Sigmoid colon (tissue), 7 donors: ENCODE measurements at places on chromosomes 5 and 9.
A peak's percentile ranks its signal among the peaks of the same experiment; 100 is the strongest.

DNA sequence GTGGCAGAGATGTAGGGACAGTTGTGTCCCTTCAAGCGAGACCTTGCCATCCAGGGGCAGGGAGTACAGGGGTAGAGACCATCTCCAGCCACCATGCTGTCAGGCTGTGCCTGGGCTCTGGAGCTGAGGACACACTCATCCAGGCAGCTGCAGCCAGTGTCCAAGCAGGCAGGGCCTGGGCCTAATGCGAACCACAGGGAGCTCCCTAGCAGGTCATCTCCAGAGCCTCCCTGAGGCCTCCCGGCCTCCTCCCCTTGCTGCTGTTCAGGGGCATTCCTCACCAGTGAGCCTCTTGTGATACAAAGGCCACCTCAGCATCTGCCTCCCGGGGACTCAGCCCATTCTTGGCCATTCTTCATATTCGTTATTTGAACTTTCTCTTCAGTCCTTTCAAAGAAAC lies 35.0 kb downstream of the TPPP start:
- peak; percentile 52 for DNase-seq

GRCh38 chr5:100690036-100690560 lies 154.9 kb downstream of the FAM174A start:
- no peak for DNase-seq

GRCh38 chr5:67476531-67476930 lies 279.9 kb upstream of the CD180 start:
- DNase-seq = no peak

DNA sequence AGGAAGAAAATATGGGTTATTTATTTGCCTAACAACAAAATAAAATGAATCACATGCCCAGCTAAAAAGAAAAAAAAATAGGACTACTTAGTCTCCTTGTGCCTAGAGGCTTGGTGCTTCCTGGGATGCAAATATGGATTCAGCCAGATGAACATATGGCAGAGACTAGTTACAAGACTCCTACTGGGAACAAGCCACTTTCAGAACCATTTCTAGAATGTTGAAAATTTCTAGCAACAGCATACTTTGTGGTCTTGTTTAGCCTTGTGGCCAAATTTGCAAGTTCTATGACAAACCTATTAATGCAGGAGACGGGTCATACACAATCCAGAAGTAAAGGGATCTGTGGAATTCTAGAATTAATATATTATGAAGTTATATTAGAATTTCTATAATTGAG lies 198.7 kb downstream of the CHSY3 start:
- DNase-seq = no peak

DNA sequence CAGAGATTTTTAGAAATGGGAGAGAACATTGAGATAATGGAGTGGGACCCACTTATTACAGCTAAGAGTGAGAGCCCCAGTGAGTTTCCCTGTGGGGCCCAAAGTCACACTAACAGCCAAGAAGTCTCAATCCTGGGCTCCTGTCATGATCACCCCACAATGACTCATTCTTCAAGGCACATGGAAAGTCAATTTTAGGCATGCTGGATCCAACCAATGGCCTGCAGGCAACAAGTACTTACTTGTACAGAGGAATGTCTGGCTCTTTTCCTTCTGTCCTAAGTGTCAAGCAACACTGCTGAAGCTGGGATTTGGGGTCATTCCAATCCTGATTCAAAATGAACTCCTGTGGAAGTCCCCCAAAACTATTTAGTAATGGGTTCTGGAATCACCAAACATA lies 123.1 kb downstream of the DROSHA start:
- DNase-seq = no peak

GRCh38 chr5:76162335-76162734 lies 79.2 kb downstream of the SV2C start:
- DNase-seq = no peak

- DNase-seq = no peak
These were observed 263.1 kb upstream of the RGMB start for GRCh38 chr5:98510143-98510985.

- DNase-seq = no peak
These were observed 26.0 kb downstream of the ELL2 start for GRCh38 chr5:95935553-95936100.

DNA sequence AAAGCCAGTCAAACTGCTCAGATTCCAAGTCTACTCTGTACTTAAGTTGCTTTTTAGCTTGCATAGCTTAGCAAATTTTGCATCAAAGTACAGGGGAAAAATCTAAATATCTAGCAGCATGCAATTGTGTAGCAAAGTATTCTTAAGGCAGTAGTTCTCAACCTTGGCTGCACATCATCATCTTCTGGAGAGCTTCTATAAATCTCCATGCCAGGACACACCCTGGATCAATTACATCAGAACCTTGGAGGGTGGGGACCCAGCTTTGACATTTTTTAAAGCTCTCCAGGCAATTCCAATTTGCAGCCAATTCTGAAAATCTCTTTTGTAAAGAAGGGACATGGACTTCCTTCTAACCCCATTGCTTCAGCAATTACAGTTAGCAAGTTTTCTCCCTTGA lies 187.5 kb downstream of the SNCAIP start:
- DNase-seq = no peak

- no peak for DNase-seq
These were observed 106.1 kb downstream of the SH3TC2 start for GRCh38 chr5:148956477-148957385.

- DNase-seq = no peak
These were observed 74.3 kb upstream of the SPEF2 start for GRCh38 chr5:35543408-35543807.

DNA sequence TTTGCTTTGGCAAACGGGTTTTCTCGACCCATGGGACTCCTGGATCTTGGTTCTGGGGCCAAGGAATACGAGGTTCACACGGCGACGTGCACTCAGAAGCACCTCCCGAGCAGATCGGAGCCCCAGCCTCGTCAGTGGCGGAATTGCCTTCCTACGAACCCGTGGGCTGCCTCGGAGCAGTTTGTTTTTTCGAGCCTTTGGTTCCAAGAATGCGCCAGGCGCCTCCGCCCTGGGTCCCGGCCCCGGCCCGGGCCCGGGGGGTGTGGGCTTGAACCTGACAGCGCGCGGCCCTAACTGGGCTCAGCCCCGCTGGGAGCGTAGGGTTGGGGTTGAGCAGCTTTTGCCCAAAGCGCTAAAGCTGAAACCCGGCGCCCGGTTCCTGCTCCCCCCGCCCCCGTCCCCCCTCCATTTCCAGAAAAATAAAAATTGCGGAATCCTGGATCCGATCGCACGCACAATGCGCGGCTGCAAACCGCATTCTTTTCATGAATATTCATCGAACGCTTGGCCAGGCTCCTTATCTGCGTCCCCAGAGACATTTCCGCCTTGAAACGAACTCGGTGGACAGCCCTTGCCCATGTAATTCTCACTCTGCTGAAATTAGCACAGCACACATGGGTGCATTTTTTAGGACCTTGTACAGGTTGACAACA lies 1.0 kb downstream of the BASP1 start:
- DNase-seq = no peak

GRCh38 chr9:28967226-28967625 lies 1393.9 kb upstream of the C9orf72 start:
- DNase-seq = no peak

GRCh38 chr5:96873449-96873848 lies 2.9 kb upstream of the ERAP2 start:
- no peak for DNase-seq

DNA sequence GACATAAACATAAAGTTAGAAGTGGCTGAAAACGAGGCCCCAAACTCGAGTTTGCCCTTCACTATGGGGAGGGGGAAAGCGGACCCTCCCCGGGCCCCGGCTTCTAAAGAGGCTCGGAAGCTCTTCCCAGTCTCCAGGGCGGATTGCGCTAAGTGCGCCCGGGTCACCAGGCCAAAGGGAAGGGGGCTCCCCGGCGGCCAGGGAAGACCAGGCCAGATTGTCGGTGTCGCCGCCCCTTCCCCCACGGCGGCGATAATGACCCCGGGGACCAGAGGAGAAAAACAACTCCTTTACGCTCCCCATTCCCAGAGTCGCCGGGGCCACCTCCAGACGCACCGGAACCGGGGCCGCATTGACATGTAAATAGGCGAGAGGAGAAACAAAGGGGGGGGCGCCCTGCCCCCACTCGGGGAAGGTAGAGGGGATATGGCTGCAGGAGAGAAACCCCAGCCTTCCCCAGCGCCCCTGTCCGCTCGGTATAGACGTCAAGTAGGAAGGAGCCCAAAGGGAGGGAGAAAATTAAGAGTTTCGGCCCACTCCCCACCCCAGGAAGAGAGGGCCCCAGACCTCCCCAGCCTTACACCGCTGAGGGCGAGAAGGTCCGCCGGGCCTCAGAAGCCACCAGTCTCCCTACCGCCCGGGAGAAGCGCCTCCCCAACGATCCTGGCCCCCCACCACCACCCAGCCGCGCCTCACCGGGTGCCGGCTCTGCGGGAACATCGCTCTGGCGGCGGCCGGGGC lies 1.7 kb downstream of the TLE1 start:
- peak; percentile 82 for DNase-seq

DNA sequence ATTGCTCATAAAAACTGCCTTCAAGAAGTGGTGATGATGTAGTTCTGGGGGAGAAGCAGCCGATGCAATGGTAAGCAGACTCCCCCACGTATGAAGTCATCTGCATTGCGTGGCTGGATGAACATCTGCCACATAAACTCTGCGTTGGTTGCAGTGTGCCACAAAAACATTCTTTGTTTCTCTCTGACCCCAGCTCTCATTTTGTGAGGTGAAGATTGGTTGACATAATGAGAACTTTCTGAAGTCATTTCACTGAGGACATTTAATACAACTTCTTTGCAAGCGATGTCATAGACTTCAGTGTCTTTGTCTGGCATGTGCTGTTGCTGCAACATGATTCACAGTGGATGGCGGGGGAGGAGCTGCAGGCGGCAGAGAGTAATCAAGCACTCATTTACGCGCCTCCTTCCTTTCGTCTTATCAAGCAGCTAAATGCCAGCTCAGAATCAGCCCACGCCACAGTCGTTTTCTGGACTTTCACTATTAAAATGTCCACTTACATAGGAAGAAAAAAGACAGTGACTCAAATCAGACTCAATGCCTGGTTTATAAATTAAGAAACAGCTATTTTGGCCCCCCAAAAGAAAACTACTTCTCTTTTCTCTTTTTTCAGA lies 91.5 kb upstream of the NFIL3 start:
- no peak for DNase-seq

GRCh38 chr5:91754990-91755389 lies 371.9 kb upstream of the ARRDC3 start:
- no peak for DNase-seq

- no peak for DNase-seq
These were observed 803 bp downstream of the C9orf152 start for GRCh38 chr9:110207071-110207641.

GRCh38 chr5:139014726-139015125 lies 139.6 kb upstream of the LRRTM2 start:
- no peak for DNase-seq

- DNase-seq = no peak
These were observed 2.2 kb downstream of the TMED7 start for GRCh38 chr5:115623658-115624057.

- no peak for DNase-seq
These were observed 115.3 kb downstream of the UNC13B start for GRCh38 chr9:35277171-35277520.

DNA sequence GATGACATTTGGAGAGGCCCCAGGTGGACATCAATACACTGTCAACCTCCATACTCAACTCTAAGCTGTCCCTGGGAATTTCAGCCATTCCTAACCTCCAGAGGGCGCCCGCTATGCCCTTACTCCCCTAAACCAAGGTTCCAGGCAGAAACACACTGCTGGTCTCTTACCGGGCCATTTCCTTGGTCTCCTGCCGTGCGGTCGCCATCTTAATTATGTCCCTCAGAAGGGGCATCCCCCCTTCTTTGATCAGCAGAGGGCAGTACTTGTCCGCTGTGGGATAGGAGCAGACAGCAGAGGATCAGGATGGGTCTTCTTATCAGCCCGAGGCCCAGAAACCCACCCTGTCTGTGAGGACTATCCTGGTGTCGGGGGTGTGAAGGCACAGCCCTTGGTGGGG lies 9.3 kb upstream of the ZDHHC12 start:
- DNase-seq = peak; percentile 75

DNA sequence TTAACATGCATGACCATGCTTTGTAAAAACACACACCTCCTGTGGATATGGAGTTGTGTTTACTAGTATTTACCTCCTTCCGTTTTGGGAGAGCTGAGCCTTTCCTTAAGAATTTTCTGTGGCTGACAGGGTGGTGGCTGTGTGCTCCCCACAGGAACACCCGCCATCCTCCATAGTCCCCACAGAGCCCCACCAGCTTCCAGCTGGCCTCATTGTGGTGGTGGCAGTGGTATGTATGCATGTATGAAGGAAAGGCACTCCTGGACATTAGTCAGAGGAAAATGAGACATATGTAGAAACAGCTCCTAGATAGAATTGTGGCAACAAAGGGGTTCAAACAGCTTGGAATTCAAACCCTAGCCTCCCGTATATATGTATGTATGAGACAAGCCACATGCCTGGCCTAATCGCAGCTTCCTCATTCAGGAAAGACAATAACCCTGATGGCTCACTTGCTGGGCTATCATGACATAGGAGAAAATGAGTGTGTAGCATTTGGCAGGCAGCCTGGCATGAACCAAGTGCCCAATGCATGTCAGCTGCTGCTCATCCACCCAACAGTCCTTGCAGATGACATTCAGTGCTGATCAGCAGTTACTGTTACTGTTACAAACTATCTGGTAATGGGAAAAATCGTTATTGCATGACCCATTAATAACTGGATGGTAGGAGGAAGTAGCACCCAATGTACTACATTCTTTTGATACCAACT lies 459.7 kb downstream of the EBF1 start:
- no peak for DNase-seq

DNA sequence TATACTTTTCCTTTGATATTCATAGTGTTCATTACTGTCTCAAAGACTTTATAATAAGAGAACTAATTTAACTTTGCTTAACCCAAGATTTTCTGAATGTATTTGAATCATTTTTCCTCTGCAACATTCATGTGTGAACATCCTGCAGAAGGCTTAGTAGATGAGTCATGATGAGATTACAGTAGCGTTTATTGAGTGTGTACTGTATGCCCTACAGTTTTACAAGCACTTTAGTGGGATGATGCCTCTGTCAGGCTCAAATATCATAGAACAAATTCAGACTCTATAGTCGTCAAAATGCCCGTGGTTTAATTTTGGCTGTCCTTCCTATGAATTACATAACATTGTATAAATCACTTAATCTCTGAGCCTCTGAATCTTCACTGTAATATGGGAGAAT lies 41.2 kb downstream of the FYB1 start:
- no peak for DNase-seq

- no peak for DNase-seq
These were observed 156.4 kb downstream of the SPOCK1 start for GRCh38 chr5:137342764-137343163.

DNA sequence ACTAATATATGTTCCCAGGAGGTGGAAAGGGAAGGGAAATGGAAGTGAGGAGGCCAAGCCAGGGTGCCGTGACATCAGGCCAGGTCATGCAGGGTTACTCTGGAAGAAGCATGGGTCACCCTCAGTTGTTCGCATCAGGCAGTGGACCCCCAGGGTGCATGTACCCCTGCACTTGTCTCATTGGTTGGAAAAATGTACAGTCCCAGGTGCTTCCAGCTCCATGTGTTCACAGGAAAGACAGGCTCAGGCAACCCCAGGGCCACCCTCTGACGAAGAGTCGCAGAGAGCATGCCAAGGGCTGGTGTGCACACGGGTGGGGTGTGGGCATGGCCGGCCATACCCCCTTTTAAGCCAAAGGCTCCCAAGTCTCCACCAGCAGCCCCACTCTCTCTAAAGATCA lies 208.9 kb downstream of the AOPEP start:
- DNase-seq = no peak
